ENCODE measurements at places on chromosomes 11 and 22. TPM values are rescaled to one million over a fixed set of nuclear protein-coding genes. Genes with fewer than 3 reads are reported as not detected.

Gene MRGPRF
- 3.0 TPM for total RNA-seq

Gene SLC6A5
- total RNA-seq: not detected

Gene MS4A4A
- 5.6 TPM for total RNA-seq

Gene MYOD1
- not detected for total RNA-seq

Gene LRRC32
- total RNA-seq: 26.8 TPM

Gene MMP27
- total RNA-seq: 0.16 TPM

Gene CARD18
- not detected for total RNA-seq

Gene STARD10
- total RNA-seq: 519 TPM

- H3K27ac ChIP-seq: no peak within 1 kb of the TSS
- DNase-seq: peak; percentile 59
- H3K4me1 ChIP-seq: peaks cover 4% of the 10 kb centered on the region
- H3K36me3 ChIP-seq: no peaks in the 10 kb centered on the region
These were observed at the start of gene MAPK8IP1 for GRCh38 chr11:45885274-45885920. TSS of gene MAPK8IP1 (plus strand) at chr11:45885651. CDS start at chr11:45885821, 170 bp downstream.

GRCh38 chr11:66986178-66986545, 11.1 kb downstream of the C11orf86 start:
- H3K4me1 ChIP-seq: peaks cover 9% of the 10 kb centered on the region
- no peak for DNase-seq
- H3K4me3 ChIP-seq: no peak overlapping the region
- no peaks in the 10 kb centered on the region for H3K36me3 ChIP-seq

DNA sequence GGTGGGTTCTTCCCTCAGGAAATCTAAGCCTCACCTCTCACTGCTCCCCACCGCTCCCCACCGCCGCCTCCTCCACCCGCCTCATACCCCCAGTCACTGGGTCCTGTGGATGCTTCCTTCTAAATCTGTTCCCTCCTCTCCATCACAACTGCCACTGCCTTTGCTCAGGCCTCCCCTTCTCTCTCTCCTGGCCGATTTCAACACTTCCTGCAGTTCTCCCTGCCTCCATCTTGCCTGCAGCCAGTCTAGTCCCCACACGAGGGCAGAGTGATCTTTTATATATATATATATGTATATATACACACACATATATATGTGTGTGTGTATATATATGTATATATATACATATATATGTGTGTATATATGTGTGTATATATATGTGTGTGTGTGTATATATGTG, 27.8 kb downstream of the CREB3L1 start:
- H3K36me3 ChIP-seq: peaks cover 9% of the 10 kb centered on the region
- DNase-seq: no peak
- H3K4me3 ChIP-seq: no peak overlapping the region

- no peak overlapping the region for H3K4me3 ChIP-seq
- DNase-seq: no peak
- H3K27ac ChIP-seq: no peak overlapping the region
- H3K4me1 ChIP-seq: no peaks in the 10 kb centered on the region
- H3K36me3 ChIP-seq: no peaks in the 10 kb centered on the region
These were observed 27.8 kb upstream of the CARS1 start for GRCh38 chr11:3085052-3085451.

DNA sequence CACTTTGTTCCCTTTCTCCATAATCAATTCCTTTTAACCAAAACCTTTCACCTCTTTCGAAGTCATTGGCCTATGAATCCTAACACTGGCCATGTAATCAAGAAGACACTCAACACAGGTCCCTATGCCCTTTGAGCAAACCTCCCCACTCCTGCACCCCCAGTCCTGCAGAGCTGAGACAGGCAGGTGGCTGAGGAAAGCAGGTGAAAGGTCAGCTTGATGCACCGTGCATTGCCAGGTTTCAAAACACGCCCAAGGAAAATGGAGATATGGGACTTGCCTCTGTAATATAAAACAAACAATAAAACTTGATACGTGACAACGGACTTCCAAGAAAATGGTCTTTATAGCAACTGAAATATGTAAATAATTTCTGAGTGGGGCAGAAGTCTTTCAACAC, 10.6 kb downstream of the CPT1A start:
- no peak overlapping the region for H3K4me3 ChIP-seq
- no peaks in the 10 kb centered on the region for H3K36me3 ChIP-seq
- peak overlapping the region; percentile 76 for H3K27ac ChIP-seq
- H3K27me3 ChIP-seq: no peaks in the 10 kb centered on the region

- H3K4me1 ChIP-seq: peaks cover 30% of the 10 kb centered on the region
- peak overlapping the region; percentile 77 for H3K4me3 ChIP-seq
- peaks cover 13% of the 10 kb centered on the region for H3K27me3 ChIP-seq
- peaks cover 13% of the 10 kb centered on the region for H3K36me3 ChIP-seq
These were observed 501 bp downstream of the CD151 start for GRCh38 chr11:833114-833791.

DNA sequence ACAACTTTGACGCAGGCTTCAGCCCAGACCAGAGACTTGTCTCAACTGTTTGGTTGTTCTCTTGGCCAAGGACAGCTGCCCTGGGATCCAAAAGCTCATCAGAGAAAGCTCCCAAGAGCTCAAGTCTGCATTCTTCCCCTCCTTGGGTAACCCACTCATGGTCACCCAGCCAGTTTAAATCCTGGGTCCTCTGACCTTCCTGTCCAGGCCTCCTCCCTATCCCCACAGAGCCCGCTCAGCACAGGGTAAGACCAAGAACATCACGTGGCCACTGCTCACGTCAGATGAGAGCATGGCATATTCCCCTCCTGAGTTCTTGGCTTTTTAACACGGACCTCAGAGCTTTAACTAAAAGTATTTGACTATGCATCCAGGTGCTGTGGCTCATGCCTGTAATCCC, 25.8 kb downstream of the TSKU start:
- no peak overlapping the region for H3K27ac ChIP-seq
- peak; percentile 12 for DNase-seq
- H3K36me3 ChIP-seq: no peaks in the 10 kb centered on the region
- no peaks in the 10 kb centered on the region for H3K27me3 ChIP-seq
- H3K4me1 ChIP-seq: no peaks in the 10 kb centered on the region

- no peak for DNase-seq
- no peak overlapping the region for H3K27ac ChIP-seq
- no peaks in the 10 kb centered on the region for H3K27me3 ChIP-seq
- no peaks in the 10 kb centered on the region for H3K36me3 ChIP-seq
These were observed 138.5 kb upstream of the CTSC start for GRCh38 chr11:88475991-88476418.

DNA sequence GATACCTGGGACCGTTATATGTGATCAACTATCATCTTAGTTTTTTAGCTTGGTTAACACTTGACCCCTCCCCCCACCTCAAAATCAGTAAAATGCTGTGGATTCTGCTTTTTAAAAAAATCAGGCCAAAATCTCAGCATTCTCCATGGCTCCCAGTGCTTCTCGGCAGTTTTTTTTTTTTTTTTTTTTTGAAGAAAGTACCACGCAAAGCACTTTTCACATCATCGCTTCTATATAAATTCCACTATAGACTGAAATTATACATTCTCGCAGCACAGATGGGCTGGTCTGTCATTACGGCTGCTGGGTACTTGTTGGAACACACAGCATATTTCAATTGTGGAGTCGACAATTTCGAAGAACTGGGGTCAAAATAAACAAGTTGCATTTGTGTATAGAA, 67.7 kb upstream of the PPARA start:
- DNase-seq: no peak
- no peaks in the 10 kb centered on the region for H3K36me3 ChIP-seq
- no peaks in the 10 kb centered on the region for H3K27me3 ChIP-seq
- H3K27ac ChIP-seq: peak overlapping the region; percentile 71

DNA sequence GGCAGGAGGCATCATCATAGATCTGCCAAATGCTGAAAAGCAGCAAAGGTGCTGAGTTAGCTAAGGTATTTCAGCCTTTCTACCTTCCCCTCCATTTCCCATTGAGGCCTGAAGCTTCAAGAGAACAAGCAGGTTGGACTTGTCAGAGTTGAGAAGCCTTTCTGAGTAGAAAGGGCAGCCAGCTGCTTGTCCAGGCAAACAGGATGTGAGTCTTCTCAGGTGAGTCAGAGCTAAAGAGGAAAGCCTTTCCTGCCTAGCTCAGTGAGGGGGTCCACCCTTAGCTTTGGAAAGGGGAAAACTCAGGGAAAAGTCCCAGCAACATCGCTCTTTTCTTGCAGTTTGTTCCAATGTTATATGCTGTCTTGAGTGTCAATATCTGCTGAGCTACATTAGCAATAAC, 13.2 kb upstream of the MPZL2 start:
- DNase-seq: no peak
- no peak overlapping the region for H3K4me3 ChIP-seq
- no peaks in the 10 kb centered on the region for H3K36me3 ChIP-seq
- no peaks in the 10 kb centered on the region for H3K4me1 ChIP-seq
- H3K27ac ChIP-seq: no peak overlapping the region
- H3K27me3 ChIP-seq: no peaks in the 10 kb centered on the region

GRCh38 chr11:86204356-86204755, 40.2 kb upstream of the EED start:
- H3K4me1 ChIP-seq: no peaks in the 10 kb centered on the region
- H3K36me3 ChIP-seq: no peaks in the 10 kb centered on the region
- no peak for DNase-seq
- no peak overlapping the region for H3K27ac ChIP-seq
- H3K27me3 ChIP-seq: no peaks in the 10 kb centered on the region

GRCh38 chr11:78292109-78292803, 103.5 kb downstream of the USP35 start:
- no peak overlapping the region for H3K27ac ChIP-seq
- no peaks in the 10 kb centered on the region for H3K4me1 ChIP-seq
- no peaks in the 10 kb centered on the region for H3K27me3 ChIP-seq
- no peak for DNase-seq
- no peaks in the 10 kb centered on the region for H3K36me3 ChIP-seq

GRCh38 chr11:31943056-31943780, 132.1 kb upstream of the PAX6 start:
- H3K27me3 ChIP-seq: no peaks in the 10 kb centered on the region
- DNase-seq: no peak
- no peak overlapping the region for H3K4me3 ChIP-seq
- H3K4me1 ChIP-seq: no peaks in the 10 kb centered on the region

DNA sequence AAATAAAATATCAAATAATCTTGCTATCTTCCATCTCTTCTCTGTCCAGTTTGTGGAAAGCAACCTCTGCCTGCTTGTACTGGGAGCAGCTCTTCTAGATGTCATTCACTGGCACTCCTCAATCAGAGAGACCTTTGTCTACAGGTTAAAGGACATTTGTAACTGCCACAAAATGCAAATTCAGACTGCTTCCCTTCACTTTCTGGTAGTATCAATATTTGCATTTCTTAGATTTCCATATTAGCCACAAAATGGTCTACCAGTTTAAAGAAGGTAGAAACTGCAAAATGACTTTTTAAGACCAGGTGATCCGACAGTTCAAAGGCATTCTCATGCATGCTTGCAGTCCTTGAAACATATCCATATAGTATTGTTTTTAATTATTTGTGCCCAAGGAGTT, 51.7 kb upstream of the RCN1 start:
- no peak overlapping the region for H3K4me3 ChIP-seq
- no peaks in the 10 kb centered on the region for H3K27me3 ChIP-seq
- DNase-seq: no peak
- H3K27ac ChIP-seq: no peak overlapping the region
